Right renal cortex interstitium (tissue), 3 donors: ENCODE measurements at places on chromosomes 6 and 20.

- DNase-seq = no peak
Measured at GRCh38 chr6:25314509-25315175, 35.5 kb downstream of the CARMIL1 start.

GRCh38 chr6:12791371-12791770 lies 74.8 kb downstream of the PHACTR1 start:
- DNase-seq = no peak

GRCh38 chr20:41784209-41784958 lies 166.2 kb upstream of the CHD6 start:
- DNase-seq = no peak

GRCh38 chr6:149234051-149234962 lies 83.2 kb upstream of the TAB2 start:
- no peak for DNase-seq

GRCh38 chr6:169451065-169451838 lies 197.6 kb upstream of the THBS2 start:
- DNase-seq = no peak

DNA sequence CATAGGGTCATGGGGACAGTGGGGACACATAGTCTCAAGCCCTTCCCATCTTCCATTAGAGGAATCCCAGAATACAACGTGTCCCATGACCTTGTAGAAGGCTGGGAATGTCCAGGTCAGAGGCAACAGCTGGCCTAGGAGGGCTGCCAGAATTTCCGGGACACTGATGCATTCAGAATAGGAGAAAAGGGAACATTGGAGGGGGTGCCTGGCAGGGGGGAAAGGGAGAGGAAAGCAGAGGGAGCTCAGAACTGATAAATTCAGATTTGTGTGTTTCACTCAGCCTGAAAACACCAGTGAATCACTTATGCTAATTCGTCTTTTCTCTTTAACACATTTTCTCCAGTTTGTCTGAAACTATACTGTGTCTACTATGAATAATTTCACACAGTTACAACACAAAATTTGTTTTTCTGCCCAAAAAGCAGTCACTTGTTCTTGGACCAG lies 35.5 kb upstream of the BMP2 start:
- DNase-seq = no peak

DNA sequence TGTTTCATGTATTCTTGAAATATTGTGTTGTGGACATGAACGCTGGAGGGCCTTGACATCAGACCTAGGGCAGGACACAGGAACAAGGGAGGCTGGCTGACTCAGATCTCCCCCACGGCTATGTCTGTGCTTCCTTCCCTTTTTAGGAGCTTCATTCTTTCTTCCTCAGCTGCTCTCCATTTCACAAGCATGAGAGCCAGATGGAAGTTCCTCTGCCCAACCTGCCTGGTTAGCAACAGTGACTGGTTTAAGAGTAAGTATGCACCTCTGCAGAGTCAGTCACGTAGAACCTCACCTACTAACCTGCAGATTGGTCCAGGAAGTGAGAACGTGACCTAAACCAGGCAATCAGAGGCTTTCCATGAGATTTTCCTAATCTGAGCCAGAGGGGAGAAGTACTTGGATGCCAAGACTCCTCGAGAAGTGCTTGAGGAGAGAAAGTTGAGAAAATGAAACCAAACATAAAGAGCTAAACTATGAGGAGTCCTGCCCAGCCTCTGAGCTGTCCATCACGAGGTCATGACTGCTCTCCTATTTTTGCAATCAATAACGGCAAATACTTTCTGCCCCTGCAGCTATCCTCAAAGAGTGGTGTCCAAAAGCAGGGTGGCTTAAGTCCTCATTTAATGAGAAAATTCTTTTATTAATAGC lies 465.2 kb upstream of the CITED2 start:
- DNase-seq = no peak

- DNase-seq = peak; percentile 2
Measured at GRCh38 chr6:74091136-74091793, 395.3 kb downstream of the CD109 start.

GRCh38 chr20:48855046-48855445 lies 27.2 kb upstream of the PREX1 start:
- DNase-seq = no peak

DNA sequence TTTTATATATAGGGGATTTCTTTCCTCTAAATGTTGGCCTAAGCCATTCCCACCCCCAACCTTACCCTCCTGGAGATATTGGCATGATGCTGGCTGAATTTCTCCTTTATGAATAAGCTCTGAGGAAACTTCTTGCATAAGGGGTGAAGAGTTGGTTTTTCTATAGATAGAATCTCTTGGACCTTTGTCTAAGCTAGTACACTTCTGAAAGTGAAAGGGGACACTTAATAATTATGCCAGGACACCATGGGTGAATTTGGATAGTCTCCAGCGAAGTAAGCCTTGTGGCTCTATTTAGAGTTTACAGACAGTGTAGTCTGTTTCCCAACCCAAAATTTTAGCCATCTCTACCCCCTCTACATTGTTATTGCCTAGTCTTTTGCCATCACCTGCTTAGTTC lies 27.1 kb upstream of the FABP7 start:
- DNase-seq = no peak

GRCh38 chr20:35472209-35472608 lies 16.8 kb downstream of the CEP250 start:
- no peak for DNase-seq

- no peak for DNase-seq
Measured at GRCh38 chr20:59069026-59069425, 26.4 kb upstream of the PRELID3B start.

DNA sequence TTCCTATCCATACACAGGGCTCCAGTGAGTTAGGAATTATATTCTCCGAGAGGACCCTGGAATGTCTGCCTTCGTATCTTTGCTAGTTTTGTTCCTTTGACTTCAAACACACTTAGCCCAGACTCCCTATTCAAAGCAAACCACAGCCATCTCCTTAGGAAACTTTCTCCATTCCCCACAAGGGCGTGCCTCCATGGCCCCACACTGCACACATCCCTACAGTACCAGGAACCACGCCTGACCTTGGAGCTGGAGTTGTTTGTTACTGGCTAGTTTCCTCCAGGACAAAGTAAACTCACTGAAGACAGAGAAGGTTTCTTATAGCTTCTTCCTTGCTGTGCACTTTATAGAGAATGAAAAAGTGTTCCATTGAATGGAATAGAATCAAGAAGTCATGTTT lies 412.8 kb upstream of the AGPAT4 start:
- DNase-seq = no peak

GRCh38 chr6:113428702-113429101 lies 428.4 kb upstream of the MARCKS start:
- DNase-seq = no peak

GRCh38 chr6:12113190-12113577 lies 101.1 kb downstream of the HIVEP1 start:
- no peak for DNase-seq

DNA sequence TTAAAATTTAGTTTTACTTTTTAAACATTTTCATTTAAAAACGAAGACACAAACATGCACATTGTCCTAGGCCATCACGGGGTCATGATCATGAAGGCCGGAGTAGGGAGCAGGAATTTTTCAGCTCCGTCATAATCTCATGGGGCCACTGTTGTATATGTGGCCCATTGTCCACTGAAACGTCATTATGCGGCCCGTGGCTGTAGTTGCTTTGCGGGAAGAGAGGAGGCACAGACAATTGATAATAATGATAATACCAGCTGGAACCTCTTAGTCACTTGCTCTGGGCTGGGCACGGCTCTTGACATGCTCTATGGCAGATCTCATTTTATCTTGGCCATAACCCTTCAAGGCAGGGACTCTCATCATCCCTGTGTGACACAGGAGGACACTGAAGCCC lies 56.5 kb upstream of the FNDC1 start:
- no peak for DNase-seq

DNA sequence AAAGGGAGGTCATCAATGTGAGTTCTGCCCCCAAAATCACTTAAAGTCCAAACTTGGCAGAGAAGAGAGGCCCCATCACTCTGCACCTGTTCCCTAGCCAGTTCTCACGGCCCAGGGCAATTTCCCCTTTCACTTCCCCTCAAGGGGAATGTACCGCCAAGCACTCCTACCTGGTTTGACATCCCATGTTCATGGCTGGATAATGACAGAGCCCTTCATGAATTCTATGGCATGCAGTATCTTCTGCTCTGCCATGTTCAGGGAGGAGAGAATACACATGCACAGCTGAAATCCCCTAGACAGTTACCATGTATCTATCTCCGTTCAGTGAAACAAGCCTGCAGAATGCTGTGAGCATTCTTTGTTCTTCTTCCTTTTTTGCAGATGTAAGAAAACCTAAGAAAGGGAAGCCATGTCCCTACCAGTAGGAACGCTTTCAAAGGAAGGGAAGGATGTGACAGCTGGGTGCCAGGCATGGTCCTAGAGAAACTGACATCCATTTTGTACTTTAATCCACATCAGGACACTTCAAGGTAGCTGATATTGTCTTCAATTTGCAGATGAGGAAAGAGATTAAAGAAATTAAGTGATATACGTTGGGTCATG lies 79.8 kb upstream of the ARID1B start:
- no peak for DNase-seq

DNA sequence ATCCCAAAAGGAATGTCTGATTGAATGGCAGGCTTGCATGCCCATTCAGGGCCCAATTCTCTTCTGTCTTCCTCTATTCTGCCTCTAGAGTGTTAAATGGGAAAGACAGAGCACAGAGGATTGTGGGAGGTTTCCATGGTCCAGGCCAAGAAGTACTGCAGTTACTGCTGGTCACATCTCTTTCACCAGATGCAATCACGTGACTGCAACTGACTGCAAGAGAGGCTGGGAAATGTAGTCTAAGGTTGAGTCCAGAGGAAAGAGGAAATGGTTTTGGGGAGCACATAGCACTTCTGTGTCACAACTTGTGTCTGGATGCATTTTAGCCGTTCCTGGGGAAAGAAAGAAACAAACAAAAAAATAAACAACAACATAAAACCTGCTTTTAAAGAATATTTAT lies 336.4 kb upstream of the BTBD3 start:
- DNase-seq = no peak
